ENCODE measurements at places on chromosomes 11 and 22.

- no peak for DNase-seq
Measured at GRCh38 chr11:75706260-75706729, 11.3 kb upstream of the MOGAT2 start.

DNA sequence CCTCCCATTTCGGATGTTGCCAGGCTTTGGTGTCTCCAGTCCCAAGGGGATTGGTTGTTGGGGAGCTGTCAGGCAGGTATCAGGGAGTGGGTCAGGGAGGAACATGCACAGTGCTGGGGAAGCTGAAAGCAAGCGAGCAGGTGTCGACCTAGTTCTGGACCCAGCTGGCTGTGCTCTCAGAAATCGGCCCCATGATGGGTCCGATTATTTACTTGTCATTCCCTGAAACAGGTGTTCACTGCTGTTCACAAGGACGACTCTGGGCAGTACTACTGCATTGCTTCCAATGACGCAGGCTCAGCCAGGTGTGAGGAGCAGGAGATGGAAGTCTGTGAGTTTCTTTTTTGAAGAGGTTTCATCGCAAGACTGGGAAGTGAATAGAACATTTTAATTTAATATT lies 76.8 kb downstream of the JAM3 start:
- DNase-seq, result no peak

DNA sequence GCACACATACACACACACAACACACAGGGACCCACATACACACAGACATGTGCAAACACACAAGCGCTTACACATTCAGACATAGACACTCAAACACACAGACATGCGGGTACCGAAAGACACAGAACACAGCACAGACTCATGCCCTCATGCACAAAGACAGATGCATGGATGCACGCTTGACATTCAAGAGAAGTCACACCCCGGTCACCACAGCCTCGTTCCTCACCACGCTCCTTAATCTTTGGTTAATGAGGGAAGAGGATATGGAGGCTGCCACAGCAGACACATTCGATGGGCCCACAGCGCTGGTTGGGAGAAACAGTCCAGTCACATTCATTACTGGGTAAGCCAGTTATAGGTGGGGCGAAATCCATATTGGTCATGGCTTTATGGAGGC lies 51.9 kb upstream of the EIF3D start:
- DNase-seq, result no peak

DNA sequence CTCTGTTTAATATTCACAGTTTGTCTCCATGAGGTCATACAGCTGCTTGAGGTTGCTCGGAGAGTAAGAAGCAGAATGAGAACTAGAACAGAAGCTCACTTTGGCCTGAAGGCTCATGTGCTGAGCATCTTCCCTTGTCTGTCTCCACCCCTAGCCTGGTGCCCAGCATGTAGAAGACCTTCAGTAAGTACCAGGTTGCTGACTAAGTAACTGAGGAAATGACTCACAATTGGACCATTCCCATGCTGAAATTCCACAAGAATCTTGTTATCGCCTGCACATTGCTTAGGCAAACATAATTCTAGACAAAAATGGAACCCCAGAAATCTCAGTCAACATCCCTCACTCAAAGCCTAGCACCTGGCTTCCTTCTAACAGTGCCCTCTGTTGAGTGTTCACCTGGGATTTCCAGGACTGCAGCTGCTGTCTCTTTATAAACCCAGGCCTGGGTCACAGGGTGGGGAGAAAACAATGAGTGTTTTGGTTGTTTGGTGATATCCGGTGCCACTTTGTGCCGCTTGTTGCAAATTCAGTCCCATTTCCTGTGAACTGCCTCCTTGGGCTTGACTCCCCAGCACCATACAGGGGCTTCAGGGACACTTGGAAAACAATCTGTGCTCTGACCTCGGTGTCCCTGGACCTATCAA lies 406.8 kb downstream of the ETS1 start:
- DNase-seq, result no peak

DNA sequence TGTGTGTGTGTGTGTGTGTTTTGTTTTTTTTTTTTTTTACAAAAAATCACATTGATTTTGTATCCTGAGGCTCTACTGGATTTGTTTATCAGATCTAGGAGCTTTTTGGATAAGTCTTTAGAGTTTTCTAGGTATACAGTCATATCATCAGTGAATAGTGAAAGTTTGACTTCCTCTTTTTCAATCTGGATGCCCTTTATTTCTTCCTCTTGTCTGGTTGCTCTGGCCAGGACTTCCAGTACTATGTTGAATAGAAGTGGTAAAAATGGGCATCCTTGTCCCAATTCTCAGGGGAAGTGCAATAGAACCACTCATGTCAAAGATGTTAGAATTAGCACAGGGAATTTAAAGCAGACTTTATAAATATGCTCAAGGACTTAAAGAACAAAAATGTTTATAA lies 32.6 kb upstream of the PRDM11 start:
- DNase-seq, result no peak

- no peak for DNase-seq
Measured at GRCh38 chr11:111980062-111980461, 42.9 kb downstream of the DIXDC1 start.

- DNase-seq, result no peak
Measured at GRCh38 chr11:119356349-119357031, 10.0 kb upstream of the MFRP start.

DNA sequence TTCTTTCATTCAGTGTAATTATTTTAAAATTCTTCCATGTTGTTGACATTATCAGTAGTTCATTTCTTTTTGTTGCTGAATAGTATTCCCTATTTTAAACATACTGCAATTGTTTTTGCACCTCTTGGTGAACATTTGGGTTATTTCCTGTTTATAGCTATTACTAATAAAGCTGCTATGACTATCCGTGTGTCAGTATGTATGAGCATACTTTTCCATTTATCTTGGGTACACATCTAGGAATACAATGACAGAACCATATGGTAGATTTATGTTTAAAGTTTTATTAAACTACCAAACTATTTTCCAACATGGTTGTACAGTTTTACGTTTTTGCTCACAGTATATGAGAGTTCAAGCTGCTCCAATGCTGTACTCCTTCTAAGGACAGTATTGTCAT lies 22.0 kb upstream of the FIBIN start:
- no peak for DNase-seq

- DNase-seq, result no peak
Measured at GRCh38 chr22:35899736-35900135, 128.9 kb downstream of the RBFOX2 start.

DNA sequence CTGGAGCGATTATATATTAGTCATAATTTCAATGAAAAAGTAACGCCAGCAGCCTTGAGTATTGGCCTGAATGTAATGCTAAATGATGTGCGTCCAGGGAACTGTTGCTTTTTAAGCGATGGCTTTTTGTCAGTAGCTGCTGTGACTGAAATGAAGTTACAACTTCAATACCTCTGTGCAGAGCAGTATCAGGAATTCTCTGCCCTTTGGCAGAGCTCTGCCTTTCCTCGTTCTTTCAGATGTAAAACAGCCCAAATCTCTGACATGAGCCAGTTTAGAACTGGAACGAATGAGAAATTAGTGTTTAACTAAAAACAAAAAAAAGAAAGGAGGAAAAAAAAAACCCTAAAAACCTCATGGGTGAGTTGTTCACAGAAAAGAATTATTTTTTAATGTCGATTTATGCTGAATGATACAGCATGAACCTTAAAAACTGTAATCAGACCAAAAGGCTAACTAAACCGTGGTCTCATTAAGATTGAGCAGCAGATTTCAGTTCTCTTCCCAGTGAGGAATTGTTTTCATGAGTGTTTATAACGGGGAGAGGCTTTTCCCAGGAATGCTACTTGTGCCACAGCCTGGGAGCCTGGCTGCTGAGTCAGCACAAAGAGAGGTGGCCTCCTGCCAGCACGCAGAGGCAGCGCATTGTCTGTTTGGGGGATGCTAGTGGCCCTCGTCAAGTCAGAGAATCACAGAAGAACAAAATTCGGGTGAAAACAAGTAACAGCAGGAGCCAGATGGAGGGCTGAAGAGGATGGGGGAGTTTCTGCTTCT lies 146.2 kb upstream of the RASSF10 start:
- DNase-seq, result peak; percentile 17

DNA sequence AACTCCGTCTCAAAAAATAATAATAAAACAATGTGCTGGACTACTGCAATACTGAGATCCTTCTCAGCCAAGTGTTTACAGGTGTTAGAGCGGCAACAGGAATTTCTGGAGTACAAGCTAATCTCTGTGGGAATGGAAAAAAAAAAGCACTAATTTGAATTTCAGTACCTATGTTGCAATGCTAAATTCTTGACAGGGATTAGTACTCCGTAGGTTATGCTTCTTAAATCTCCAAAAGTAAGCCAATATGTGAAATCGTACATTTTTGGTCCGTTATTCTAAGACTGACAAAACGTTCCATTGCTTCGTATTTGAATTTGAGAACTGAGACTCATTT lies 1.1 kb downstream of the ATL3 start:
- no peak for DNase-seq

DNA sequence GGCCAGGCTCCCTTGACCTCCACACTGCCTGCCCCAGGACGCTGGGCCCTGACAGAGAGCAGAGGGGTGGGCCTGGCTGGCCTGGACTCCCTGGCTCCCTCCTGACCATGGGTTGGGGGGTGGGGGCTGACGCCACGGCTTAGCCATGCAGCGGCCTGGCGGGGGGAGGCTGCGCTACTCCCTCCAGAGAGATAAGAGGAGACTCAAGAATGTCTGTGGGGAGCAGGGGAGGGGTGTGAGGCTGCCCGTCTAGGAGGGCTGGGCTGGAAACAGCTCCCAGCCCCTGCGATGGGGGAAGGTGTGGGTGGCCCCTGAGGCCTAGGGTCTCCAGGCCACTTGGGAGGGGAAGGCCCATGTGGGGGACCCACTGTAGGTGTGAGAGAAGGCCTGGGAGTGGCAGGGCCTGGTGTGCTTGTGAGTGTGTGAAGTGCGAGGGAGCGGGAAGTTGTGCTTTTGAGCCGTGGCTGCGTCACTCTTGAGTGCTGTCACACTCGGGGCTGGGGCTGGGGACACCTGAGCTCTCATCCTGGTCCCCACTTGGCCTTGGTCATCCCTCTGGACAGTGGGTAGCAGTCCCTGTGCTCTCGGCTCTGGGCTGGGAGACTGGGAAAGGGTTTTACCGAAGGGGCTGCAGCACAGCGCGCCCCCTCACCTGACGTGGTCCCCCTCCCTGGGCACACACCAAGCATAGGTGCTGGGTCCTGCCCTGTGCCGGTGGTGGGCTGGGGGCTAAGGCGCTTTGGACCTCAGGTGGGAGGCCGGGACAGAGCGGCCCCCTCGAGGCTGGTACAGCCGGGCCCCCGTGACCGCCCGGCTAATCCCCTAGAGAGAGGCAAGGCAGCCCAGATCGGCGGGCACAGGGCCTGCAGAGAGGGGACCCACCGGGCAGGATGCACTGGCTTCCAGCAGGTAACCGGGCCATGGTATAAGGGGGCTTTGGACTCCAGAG lies 2.4 kb downstream of the MYRF start:
- DNase-seq, result no peak

- no peak for DNase-seq
Measured at GRCh38 chr11:17989306-17989705, 23.5 kb downstream of the SERGEF start.

DNA sequence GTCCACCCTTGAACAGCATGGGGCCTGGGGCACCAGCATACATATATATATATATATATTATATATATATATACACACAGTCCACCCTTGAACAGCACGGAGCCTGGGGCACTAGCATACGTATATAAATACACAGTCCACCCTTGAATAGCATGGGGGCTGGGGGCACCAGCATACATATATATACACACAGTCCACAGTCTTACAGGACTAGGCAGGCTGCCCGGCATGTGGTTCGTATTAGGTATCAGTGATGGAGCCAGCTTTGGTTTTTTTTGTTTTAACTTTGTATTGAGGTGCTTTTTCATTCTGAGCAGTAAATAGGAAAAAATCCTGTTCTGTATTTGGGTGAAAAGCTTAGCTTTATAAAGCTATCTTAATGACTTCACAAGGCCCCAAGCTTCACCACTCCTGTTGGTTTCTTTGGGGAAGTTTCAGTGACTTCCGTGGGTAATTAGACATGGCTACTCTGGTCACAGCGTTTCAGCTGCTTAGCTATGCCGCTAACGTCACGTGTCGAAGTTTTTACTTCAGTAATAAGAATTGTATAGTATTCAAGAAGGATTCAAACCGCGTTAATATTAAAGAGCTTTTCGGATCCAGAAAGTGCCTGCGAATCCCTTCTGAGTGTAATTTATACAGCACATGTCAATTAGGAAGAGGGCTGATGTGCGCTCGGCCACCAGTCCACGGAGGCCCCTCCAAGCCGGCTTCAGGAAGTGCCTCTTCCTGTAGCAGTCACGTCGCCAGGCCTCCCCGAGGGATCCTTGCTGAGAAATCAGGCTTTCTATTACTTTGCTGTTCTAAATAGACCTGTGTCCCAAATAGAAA lies 179.7 kb downstream of the TBC1D22A start:
- DNase-seq, result no peak
